ENCODE measurements at places on chromosomes 4 and X.

GRCh38 chrX:39758791-39759525 lies 338.8 kb downstream of the BCOR start:
- no peak for DNase-seq

DNA sequence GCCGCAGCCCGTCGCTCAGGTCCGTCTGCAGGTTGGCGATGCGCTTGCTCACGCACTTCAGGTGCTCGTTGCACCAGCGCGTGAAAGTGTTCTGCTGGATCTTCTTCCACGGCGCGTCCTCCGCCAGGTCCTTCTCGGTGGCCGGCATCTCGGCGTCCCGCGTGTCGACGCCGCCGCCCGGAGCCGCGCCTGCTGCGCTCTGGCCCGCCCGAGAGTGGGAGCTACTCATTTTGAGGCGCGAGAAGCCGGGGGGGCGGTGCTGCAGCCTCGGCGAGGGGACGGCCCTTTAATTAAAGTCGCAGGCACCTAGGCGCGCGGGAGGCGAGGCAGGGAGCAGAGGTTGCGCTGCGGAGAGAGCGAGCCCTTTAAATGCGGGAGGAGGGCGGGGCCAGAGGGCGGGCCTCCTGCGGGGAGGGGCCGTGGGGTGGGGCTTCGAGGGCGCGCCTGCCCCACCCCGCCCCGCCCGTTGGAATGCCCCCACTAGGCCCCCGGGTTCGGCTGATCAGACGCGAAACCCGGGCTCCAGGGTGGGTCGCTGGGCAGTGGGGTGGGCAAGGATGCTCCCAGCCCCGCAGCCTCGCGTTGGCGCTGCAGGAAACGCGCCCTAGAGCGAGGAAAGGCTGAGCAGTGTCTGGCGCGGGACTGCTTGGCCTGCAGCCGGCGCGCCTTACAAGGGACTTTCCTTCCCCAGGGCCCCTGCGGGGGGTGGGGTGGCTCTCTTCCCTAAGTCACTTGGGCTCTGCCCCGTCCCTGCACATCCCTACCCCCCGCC lies 3.2 kb downstream of the FLNA start:
- DNase-seq: peak; percentile 72

GRCh38 chrX:148284056-148284455 lies 216.4 kb upstream of the AFF2 start:
- no peak for DNase-seq

DNA sequence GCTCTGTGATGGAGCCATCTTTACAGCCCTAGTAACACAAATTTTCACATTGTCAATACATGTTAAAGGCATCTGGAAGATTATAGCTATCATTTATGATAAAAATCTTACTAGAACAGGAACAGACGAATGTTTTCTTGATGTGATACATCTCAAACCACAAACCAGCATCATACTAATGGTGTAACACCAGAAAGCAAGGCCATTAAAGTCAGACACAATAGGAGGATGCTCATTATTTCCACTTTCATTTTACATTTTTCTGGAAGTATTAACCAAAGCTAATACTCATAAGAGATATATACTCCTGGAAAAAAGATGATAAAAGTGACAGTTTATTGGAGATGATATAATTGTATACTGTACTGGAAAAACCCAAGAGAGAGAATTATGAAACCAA lies 5.3 kb downstream of the AKAP14 start:
- DNase-seq: no peak

- DNase-seq: no peak
Observed at GRCh38 chr4:168598191-168598590, 101.3 kb downstream of the PALLD start.

DNA sequence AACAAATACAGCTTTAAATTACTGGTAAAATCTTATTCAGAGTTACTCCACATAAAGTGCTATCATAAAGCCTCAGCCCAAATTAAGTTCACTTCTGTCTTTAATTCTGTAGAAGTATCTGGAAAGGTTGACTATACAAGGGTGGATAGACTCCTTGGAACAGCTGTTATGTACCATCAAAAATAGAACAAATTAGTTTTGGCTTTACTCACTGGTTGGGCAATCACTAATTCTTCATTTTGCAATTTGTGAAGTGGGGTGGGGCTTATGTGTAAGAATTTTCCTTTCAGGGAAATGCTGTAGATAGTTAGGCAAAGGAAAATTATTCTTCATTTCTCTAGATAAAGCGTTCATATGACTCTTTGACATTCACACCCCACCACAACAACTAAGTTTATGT lies 7.8 kb downstream of the DIAPH2 start:
- no peak for DNase-seq

DNA sequence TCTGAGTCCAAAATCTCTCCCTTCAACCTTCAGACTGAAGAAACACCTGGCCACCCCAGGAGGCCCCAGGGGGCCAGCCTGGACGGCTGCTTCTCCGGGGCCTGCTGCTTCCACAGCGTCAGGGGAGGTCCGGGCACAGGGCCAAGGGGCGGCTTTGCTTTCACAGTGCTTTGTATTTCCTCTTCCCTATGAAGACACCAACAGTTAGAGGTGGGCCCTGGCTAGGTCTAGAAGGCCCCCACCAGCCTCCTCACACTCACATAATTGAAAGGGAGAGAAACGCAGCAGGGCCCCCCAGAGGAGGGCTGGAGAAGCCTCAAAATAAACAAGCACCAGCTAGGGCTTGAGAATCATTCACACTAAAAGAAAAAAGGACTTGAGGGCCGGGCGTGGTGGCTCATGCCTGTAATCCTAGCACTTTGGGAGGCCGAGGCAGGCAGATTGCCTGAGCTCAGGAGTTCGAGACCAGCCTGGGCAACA lies 17.8 kb downstream of the SCD5 start:
- DNase-seq: peak; percentile 96

GRCh38 chrX:13699183-13699826 lies 10.4 kb downstream of the RAB9A start:
- no peak for DNase-seq

DNA sequence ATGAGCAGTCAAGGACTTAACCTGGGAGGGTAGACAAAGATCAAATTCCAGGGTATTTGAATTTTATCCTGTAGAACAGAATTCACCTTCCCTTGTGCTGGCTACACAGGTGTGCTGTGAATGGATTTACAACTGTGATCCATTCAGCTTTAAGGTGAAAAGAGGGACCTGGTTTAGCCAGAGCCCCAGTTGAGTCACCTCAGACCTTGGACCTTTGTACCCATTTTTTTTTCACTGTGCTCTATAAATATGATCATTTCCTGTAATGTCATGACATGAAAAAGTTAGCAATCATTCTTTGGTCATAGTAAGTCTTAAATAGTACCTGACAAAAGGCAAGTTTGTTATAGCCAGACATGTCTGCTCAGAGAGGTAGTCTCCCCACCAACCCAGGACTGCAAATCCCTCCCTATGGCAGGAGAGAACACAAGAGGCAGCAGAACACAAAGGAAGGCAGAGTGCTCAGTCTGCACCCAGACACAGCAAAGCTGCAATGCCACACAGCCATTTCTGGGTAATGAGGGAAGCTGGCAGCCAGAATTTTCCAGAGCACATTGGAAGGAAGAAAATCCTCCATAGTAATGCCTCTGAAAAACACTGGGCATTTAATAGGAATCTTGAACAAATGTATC lies 77.9 kb downstream of the CXXC4 start:
- DNase-seq: no peak

DNA sequence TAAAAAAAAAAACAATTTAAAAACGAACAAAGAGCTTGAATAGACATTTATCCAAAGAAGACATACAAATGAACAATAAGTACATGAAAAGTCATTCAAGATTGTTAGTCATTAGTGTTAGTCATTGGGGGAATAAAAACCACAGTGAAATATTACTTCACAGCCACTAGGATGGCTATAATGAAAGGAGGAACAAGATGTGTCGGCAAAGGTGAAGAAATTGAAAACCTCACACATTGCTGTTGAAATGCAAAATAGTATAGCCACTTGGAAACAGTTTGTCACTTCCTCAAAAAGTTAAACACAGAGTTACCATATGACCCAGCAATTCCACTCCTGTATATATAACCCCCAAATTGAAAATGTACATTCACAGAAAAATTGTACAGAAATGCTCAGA lies 45.2 kb upstream of the SLC39A8 start:
- DNase-seq: no peak

DNA sequence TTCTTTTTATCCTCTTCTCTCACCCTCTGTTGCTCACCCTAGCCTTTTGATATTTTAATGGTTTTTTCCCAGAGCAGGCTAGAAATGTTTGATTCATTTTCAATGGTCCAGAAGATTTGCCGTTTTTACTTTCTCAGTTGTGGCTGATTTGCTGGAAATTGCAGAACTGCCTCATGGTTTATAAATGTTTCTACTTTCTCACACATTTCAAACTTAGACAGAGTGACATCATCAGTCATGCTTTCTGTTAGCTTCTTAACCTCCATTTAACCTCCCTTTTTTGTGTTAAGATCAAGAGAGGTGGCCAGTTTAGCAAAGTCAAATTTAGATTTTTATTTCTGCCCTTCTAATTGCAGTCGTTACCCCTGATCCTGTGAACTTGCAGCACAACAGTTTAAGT lies 8.7 kb downstream of the RXFP1 start:
- no peak for DNase-seq

- no peak for DNase-seq
Observed at GRCh38 chr4:24303926-24304325, 280.4 kb downstream of the DHX15 start.

DNA sequence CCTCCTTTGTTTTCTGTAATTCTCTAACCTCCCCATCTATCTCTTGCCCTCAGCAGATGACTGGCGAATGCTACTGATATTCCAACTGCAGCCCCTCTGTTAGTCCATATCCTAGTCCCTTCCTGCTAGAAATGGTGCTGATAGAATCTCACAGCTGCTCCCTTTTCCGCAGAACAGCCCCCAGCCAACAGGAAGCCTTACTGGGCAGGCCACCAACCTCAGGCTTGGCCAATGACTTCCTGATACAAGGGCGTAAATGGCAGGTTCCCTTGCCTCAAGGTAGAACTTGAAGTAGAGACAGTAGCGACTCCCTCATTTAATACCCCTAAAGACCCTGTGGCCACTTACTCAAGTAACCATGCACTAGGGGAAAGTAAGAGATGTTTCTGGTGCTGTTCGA lies 26.7 kb upstream of the SLC2A9 start:
- no peak for DNase-seq

- DNase-seq: peak; percentile 60
Observed at GRCh38 chrX:16869393-16870094, 618 bp downstream of the RBBP7 start.

DNA sequence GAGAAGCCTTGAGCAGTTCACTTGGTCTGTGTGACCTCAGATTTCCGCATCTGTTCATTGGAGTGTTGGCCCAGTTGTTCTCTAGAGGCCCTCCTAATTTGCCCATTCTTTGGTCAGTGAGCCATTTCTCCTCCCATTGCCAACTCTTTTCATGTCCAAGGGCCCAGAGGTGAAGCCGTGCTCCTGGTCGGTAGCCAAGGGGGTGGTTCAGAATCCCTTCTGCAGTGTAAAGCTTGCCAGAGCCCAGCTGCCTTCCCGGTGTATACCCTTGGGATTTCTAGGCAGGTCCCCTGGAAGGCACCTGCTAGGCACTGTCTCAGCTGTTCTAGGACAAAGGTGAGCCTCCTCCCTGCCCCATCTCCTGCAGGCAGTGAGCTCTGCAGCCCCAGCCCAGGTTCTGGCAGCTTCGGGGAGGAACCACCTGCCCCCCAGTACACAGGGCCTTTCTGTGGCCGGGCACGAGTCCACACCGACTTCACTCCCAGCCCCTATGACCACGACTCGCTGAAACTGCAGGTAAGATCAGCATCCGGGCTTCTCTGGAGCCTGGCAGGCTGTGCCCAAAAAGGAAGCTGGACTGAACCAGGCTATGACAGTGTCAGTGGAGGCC lies 12.3 kb downstream of the SASH3 start:
- no peak for DNase-seq

GRCh38 chr4:76995776-76996175 lies 46.2 kb downstream of the SEPTIN11 start:
- no peak for DNase-seq

DNA sequence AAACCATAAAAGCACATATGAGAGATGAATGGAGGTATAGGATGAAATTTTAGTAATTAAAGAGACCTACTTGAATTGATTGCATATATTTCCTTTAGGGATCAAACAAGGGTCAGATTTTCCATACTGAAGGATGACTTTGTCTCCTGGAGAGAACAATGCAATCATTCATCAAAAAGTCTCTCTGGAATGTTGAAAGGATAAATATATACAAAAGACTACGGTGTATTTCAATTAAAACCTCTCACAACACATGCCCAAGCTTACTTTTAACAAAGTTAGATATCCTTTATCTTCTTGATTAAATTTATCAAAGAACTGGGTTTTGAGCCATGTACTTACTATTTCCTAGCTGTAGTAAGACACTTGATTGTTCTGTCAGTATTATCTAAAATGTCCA lies 36.8 kb upstream of the ADH7 start:
- no peak for DNase-seq

DNA sequence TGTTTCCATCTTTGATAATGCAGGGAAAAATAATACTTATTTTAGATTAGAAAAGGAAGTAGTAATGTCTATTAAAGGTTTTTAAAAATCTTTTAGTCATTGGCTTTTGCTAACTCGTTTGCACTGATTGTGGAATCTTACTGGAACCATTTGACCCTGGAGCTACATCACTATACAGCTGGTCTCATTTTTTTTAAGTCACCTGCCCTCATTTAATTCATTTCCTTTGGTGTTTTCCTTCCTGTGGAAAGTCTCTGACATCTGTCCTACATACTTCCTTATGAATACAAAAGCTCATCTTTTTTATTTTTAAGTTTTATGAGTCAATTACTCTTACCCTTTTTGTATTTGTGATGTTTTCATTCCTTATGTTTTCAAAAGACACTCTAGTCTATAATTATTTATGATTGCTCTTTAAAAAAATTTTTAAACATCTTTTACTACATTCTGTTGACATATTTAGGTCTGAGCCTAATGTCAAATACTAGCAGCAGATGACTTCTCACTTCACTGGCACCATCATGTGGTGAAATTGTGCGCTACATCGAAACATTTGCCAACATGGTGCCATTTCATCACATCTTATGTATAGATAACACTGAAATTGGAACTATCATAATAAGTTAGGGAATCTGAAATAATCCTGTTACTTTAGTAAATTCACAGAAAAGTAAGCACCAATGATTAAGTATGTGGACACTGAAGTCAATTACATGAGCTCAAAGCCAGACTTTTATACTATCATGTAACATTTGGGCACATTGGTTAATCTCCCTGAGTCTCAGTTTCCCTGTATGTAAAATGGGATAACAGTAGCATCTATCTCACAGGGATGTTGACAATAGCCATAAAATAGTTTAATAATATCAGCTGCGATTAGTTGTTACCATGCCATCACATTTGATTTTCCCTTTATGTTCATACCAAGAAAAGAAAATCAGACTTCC lies 9.4 kb upstream of the MMAA start:
- DNase-seq: peak; percentile 50

GRCh38 chr4:129344058-129344457 lies 248.1 kb downstream of the C4orf33 start:
- peak; percentile 33 for DNase-seq

- no peak for DNase-seq
Observed at GRCh38 chr4:34633241-34633640, 1611.1 kb downstream of the ARAP2 start.

Measured in NCI-H2081 (cell line).